ENCODE measurements at places on chromosomes 1 and 21.
A peak's percentile ranks its signal among the peaks of the same experiment; 100 is the strongest.

DNA sequence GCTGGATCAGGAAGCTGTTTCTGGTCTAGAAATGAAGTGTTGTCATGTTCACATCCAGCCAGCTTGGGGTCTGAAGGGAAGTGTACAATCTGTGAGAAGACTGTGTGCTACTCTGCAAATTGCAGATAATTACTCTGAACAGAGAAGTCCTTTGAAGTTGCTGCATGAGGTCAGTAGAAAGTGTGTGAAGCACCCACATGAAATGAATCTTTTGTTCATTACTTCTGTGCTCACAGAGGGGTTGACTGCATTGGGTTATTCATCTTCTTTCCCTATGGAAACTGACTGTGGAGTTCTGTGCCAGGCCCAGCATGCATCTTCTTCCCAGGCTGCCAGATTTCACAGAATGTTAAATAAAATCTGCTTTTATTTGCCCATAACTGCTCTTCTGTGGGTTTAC lies 47.1 kb downstream of the CTH start:
- DNase-seq, result no peak

DNA sequence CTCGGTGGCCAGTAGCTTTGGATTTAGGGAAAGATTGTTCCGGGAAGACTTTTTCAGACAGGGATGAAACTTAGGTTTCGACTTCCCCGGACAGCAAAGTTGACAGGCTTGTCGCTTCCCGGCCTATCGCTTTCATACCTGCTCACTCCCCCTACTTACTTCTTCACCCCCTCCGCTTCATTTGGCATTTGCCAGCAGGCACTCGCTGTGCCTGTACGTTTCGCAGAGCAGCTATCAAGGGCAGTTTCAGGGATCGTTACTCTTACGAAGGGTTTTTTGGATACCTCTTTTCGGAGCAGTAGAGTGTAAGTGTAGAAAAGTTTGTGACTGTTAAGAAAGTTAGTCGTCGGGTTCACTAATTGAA lies 393 bp downstream of the BLZF1 start:
- no peak for DNase-seq

- DNase-seq, result no peak
These were observed 35.2 kb downstream of the POFUT2 start for GRCh38 chr21:45252448-45252925.

GRCh38 chr1:2314803-2315673 lies 76.3 kb downstream of the MORN1 start:
- peak; percentile 29 for DNase-seq

- no peak for DNase-seq
These were observed at the start of gene NTMT2 for GRCh38 chr1:170145770-170146676. Gene NTMT2, plus strand, starts transcription at chr1:170145959. Its CDS starts 149 bp downstream, at chr1:170146108.

- no peak for DNase-seq
These were observed 87.1 kb downstream of the ENAH start for GRCh38 chr1:225565847-225566246.

DNA sequence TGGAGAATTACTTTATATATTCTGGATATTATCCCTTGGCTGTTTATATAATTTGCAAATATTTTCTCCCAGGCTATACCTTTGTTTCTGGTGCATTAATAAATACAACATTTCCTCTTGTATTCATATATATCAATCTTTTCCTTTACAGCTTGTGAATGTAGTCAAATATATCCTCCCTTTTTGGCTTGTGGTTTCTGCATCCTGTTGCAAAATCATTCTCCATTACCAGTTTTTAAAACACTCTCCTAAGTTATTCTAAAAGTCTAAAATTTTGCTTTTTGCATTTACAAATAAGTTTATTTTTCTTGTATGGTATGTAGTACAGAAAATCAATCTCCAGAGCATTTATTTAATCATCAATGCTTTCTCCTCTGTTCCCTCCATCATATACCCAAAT lies 909.4 kb downstream of the ADGRL2 start:
- no peak for DNase-seq

DNA sequence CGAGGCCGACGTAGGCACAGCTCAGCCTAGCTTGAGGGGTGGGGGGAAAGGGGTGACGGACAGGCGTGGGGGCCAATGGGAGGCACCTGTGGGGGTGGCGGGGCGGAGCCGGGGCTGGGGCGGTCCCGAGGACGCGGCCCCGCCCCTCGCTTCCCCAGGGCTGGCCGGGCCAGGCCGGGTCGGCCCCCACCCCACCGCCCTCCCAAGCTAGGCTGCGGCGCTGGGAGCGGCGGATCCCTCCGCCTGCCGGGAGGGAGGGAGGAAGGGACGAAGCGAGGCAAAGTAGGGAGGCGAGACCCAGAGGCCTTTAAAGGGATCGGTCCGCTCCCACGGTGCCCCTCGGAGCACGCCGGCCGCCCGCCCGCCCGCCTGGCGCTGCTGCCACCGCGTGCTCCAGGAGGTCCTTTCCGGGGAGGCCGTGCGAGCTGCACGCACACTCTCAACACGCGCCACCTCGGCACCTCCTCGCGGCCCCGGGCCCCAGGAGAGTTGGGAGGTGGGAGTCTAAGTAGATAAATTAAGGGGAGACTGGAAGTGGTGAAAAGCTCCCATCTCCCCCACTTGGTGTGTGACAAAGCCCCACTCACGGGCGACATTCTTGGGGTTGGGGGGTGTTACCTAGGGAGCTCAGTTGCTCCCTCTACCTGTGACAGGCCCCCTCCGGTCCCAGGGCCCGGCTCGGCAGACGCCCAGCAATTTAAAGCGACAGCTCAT lies 375 bp upstream of the MEF2D start:
- peak; percentile 91 for DNase-seq

DNA sequence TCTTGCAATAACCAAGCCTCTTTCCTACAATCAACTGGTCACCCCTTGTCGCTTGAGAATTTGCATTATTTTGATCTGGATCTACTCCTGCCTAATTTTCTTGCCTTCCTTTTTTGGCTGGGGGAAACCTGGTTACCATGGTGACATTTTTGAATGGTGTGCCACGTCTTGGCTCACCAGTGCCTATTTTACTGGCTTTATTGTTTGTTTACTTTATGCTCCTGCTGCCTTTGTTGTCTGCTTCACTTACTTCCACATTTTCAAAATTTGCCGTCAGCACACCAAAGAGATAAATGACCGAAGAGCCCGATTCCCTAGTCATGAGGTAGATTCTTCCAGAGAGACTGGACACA lies 743 bp downstream of the GPR52 start:
- DNase-seq, result no peak
